Esophagus squamous epithelium (tissue), 5 donors: ENCODE measurements at places on chromosomes 16 and 17. TPM values are rescaled to one million over a fixed set of nuclear protein-coding genes. Genes with fewer than 3 reads are reported as not detected.
A peak's percentile ranks its signal among the peaks of the same experiment; 100 is the strongest.

The SCGB1C2 gene
- total RNA-seq = not detected

The SNX20 gene
- total RNA-seq = 0.38 TPM

DNA sequence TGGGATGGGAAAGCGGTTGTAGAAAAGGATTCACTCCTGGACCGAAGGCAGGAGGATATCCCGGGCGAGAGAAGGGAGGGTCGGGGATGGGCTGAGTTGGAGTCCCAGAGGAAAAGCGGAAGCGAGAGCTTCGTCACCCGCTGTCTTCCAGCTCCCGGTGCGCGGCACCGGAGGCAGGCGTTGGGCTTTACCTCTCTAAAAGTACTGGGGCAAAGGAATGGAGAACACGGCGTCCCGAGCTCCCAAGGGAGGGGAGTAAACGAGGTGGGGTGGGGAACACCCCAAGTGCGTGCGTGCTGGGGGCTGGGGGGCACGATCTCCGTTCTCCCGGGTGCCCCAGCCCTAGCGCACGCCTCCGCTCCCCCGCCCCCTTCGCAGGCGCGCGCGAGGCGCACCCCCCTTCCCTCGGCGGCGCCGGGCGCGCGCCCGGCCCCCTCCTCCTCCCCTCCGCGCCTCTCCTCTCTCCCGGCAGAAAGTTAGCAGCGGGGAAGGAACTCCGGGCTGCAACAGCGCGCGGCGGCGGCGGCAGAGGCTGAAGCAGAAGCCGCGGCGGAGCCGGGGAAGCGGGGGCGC lies at the start of gene HS3ST4:
HS3ST4 (plus strand) TSS at position 441 of the 573 bp plus-strand sequence.
- H3K27me3 ChIP-seq = peaks cover 78% of the 10 kb centered on the region
- H3K4me1 ChIP-seq = peaks cover 23% of the 10 kb centered on the region
- peak within 1 kb of the TSS; percentile 65 for H3K4me3 ChIP-seq
- no peaks in the 10 kb centered on the region for H3K36me3 ChIP-seq

- H3K27me3 ChIP-seq = no peaks in the 10 kb centered on the region
- H3K27ac ChIP-seq = no peak overlapping the region
- H3K36me3 ChIP-seq = no peaks in the 10 kb centered on the region
- DNase-seq = no peak
These were observed 23.1 kb downstream of the KDM8 start for GRCh38 chr16:27226476-27226875.

DNA sequence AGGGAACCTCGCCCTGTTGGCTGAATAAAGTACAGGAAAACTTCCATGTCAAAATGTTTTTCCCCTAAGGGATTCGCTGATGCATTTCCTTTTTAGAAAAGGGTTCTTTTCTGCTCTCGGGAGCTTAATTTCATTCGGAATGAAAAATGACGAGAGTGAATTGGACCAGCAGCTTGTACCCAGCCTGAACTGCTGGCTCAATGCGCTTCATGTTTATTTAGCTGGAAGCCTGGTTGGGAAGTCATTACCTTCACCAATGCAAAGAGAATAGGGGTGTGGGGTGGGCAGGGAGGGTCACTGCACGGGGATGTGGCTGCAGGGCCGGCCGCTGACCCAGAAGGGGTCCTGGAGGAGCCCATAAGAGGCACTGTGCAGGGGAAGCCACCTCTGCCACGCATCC lies 207.7 kb downstream of the ENGASE start:
- no peaks in the 10 kb centered on the region for H3K4me1 ChIP-seq
- no peaks in the 10 kb centered on the region for H3K27me3 ChIP-seq
- H3K27ac ChIP-seq = no peak overlapping the region
- no peak overlapping the region for H3K4me3 ChIP-seq
- DNase-seq = no peak

DNA sequence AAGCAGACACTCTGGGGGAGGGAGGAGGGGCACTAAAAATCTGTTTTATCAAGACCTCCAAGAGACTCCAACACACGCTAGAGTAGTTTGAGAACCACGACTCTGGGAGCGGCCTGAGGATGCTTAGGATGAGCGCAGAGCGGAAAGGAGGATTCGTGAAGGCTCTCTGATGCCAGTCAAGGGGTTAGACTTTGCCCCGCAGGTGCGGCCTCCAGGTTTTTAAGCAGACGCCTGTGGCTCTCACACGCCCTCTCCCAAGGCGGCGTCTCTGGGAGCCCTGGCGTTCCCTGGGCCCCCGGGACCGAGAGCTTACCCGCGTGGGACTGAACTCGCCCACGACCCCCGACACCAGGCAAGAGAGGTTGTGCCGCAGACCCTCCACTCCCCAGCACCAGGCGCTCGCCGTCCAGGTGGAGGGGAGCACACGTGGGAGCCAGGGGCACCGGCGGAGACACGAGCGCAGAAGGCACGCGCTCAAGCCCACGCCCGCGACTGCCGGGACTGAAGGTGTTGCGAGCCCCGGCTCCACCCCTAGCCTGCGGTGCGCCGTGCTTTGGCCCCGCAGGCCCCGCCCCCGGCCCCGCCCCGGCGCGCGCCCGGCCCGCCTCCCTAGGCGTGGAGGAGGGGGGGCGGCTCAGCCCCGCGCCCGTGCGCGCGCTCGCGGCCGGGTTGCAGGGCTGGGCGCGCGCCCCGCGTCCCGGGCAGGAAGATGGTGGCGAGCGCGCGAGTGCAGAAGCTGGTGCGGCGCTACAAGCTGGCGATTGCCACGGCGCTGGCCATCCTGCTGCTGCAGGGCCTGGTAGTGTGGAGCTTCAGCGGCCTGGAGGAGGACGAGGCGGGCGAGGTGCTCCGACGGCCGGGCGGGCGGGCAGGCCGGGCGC lies at the start of gene XYLT2:
XYLT2 (plus strand) TSS at position 695 of the 881 bp plus-strand sequence; CDS start at position 710, 15 bp downstream.
- no peak for DNase-seq
- peak within 1 kb of the TSS; percentile 88 for H3K27ac ChIP-seq
- no peaks in the 10 kb centered on the region for H3K27me3 ChIP-seq
- no peaks in the 10 kb centered on the region for H3K36me3 ChIP-seq

DNA sequence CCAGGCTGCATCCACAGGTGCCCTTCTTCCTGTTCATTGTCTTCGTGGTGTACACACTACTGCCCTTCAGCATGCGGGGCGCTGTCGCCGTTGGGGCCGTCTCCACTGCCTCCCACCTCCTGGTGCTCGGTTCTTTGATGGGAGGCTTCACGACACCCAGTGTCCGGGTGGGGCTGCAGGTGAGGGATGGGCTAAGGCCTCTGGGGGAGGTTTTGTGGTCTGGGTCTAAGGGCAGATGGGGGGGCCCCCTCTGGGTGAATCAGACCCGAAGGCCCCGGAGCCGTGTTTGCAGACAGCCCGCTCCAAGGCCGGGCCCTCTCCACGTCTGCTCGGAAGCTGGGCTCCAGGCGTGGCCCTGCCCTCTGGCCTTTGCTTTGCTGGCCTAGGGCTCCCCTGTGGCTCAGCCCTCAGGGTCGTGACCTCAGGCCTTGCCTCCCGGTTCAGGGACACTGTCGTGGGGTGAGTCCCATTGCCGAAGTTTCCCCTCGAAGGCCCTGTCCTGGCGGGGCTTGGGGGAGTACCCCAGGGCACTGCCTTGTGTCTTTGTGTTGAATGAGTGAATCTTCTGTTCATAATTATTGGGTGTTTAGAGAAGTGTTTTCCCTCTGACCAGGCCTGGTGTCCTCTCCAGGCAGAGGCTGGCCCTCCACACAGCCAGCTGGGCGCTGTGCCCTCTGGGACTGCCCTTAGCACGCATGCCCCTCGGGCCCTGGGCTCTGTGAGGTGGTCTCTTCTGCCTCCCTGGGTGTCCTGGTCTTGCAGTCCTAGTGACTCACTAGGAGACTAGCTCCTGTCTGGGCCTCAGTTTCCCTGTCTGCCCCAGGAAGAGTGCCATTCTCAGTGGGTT lies 25.6 kb downstream of the ADCY7 start:
- peaks cover 94% of the 10 kb centered on the region for H3K36me3 ChIP-seq
- no peaks in the 10 kb centered on the region for H3K27me3 ChIP-seq
- no peaks in the 10 kb centered on the region for H3K4me1 ChIP-seq

DNA sequence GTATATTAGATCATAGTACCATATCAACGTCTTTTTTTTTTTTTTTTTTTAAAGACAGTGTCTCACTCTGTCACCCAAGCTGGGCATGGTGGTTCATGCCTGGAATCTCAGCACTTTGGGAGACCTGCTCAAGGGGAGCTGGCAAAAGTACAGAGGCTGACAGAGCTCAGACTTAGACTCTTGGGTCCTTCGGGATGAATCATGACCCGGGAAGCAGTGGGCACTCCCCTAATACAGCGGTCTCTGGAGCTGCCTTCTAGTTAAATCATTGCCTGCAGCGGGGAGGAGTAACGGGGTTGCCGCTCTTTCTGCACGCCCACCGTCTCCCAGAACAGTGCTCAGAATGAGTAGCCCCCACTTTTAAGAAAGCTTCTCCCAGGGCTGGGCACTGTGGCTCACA lies 174.4 kb downstream of the CPPED1 start:
- no peak overlapping the region for H3K4me3 ChIP-seq
- no peak overlapping the region for H3K27ac ChIP-seq
- no peak for DNase-seq
- H3K27me3 ChIP-seq = no peaks in the 10 kb centered on the region
- no peaks in the 10 kb centered on the region for H3K4me1 ChIP-seq

DNA sequence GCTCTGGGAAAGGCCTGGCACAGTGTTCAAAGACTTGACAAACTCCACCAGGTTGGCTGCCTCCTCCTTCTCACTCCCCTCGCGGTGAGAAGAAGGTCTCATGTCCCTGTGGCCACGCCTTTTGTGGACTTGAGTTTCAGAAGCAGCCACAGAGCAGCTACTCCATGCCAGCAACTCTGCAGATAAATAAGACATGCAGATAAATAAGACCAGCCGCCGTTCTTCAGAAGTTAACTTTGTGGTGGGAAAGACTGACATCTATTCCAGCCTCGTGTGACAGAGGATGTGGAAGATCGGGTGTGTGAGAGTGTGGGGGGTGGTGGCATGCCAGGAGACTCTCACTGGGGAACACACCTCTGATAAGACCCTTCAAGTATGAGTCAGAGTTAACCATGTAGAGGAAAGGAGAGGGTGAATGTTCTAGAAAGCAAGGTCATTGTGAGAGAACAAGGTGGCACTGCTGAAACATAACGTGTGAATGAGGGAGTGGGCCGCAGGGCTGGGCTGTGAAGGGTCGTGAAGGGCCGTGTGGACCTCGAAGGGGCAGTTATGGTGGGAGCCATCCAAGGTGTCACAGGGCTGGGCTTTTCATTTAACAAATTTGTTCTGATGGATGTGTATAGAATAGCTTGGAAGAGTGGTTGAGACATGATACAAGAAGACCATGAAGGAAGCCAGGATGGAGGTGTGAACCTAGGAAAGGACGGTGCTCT lies 830 bp downstream of the SPACA3 start:
- H3K36me3 ChIP-seq = no peaks in the 10 kb centered on the region
- H3K27me3 ChIP-seq = no peaks in the 10 kb centered on the region
- H3K27ac ChIP-seq = no peak overlapping the region
- no peaks in the 10 kb centered on the region for H3K4me1 ChIP-seq
- H3K4me3 ChIP-seq = no peak overlapping the region
